H4 (cell line): ENCODE measurements at places on chromosomes 13 and 19.
A peak's percentile ranks its signal among the peaks of the same experiment; 100 is the strongest.

DNA sequence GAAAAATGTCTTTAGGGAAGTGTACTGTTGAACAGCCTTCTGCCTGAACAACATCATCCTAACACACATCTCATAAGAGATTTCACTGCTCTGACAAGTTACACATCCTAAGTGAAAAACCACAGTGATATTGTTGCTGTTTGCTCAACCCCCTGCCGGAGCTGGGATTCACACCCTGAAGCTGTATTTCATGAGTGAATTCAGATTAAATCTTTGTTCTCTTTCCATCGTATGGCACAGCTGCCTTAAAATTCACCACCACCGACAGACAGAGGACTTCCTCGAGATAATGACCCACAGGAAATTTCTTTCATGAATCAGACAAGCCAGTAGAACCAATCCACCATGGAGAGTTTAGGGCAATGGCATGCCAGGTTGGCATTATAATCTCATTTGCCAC is 280.8 kb downstream of the DCT start:
- DNase-seq, result no peak

DNA sequence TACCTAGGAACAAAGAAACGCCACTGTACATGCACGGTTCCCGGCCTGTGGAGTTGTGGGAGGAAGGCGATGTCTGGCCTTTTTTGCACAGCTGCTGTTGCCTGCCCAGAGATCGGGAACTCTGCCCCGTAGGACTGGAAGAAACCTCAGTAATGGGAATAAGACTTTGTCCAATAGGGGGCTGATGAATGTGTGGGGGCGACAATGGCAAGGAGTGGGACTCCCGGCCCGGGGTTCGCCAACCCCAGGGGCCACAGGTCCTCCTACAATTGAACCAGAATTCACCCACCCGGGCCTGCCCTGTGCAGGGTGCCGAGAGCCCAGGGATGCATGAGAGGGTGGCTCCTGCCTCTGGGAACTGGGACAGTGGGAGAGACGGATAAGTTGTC is 2.0 kb upstream of the CEBPA start:
- DNase-seq, result no peak

DNA sequence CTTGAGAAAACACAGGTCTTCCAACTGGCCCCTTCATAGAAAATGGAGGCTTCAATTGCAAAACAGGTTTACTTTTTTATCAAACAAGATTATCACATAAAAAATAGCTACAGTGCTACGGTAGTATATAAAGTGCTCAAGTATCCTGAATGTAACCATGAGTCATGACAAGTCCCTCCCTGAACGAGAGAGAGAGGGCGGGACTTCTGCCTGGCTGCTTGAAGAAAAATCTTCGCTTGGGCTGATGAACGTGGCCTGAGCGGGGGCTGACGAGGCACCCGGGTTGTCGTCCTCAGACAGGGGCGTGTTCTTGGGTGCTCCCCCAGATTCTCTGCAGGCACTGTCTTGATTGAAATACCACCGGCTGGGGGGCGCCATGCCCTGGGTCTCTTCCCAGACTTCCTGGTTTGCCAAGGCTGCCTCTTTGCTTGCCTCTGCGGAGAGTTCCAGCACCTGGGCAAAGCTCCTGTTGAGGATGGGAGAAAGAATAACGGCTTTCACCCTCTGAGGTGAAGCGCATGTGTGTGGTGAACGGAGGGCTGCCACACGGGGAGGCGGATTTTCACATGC is 23.2 kb upstream of the CPAMD8 start:
- DNase-seq, result no peak

GRCh38 chr19:41323023-41323422 is 13.1 kb downstream of the CCDC97 start:
- DNase-seq, result peak; percentile 48

GRCh38 chr13:32254416-32254815 is 60.7 kb downstream of the ZAR1L start:
- no peak for DNase-seq

DNA sequence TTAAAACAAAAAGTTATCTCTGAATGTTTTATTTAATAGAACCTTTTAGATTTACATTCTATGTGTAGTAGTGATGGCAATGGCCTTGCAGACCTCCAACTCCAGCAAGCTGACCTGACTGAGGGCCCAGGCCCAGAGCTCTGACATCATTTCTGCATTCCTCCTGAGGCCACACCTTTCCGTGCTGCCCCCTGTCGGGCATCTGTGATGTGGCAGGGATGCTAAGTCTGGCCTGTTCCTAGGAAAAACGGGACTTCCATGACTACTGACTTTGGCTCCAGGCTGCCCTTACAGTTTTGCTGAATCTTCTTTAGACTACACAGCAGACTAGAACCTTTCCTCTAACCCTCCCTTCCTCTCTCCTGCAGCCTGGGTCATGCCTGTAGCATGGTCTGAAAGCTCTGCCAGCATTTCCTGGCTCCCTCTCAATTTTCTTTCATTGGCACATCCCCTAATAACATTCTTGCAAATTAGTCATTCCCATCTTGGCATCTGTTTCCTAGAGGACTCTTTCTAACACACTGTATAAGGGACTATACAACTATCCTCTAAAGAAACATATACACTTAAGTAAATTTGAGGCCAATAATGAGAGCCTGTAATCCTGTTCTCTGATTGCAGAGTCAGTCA is 249.1 kb downstream of the GPC5 start:
- DNase-seq, result peak; percentile 10

- no peak for DNase-seq
Measured at GRCh38 chr13:32837973-32838927, 178.0 kb upstream of the KL start.

DNA sequence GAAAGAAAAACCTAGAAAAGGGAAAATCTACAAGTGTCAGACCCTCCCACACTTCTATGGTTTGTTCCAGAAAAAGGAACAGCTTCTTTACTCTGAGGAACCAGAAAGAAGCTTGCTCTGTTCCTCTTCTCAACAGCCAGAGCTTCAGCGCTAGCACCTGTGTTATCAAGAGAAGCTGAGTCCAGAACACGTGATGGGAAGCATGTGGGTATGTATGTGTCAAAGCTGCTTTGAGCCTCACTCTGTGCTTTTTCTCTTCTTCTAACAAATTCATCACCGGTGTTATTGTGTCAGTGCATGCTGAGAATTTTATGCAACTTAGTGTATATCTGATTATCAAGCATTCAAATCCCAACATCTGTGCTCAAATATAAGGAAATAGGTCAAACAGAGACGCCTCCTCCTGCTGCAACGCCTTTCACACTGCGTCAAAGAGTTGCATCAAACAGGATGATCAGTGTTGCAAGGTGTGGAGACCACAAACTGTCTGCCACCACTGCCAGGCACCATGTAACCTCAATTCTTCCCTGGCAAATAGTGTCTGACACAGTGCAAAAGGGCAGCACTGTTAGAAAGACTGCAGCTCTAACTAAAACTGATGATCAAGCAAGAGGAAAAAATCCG is 83.9 kb downstream of the LRRC63 start:
- peak; percentile 16 for DNase-seq

GRCh38 chr19:51739466-51740213 is 12.0 kb downstream of the FPR1 start:
- DNase-seq, result peak; percentile 74

DNA sequence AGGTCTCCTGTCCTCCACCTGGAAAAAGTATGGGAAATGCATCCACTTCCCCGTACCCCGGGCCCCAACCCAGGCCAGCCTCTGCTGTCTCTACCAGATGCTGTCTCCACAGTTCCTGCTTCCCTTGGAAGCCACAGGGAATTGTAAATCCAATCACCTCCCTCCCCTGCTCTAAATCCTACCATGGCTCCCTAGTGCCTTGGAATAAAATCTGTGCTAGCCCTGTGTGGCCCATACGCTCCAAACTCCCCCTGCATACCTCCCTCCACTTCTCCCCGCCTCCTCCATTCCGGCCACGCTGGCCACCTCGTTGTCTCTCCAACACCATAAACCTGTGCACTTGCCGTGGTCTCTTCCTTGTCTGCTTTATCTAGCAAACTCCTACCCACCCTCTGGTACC is 31.2 kb downstream of the UNC13A start:
- no peak for DNase-seq

DNA sequence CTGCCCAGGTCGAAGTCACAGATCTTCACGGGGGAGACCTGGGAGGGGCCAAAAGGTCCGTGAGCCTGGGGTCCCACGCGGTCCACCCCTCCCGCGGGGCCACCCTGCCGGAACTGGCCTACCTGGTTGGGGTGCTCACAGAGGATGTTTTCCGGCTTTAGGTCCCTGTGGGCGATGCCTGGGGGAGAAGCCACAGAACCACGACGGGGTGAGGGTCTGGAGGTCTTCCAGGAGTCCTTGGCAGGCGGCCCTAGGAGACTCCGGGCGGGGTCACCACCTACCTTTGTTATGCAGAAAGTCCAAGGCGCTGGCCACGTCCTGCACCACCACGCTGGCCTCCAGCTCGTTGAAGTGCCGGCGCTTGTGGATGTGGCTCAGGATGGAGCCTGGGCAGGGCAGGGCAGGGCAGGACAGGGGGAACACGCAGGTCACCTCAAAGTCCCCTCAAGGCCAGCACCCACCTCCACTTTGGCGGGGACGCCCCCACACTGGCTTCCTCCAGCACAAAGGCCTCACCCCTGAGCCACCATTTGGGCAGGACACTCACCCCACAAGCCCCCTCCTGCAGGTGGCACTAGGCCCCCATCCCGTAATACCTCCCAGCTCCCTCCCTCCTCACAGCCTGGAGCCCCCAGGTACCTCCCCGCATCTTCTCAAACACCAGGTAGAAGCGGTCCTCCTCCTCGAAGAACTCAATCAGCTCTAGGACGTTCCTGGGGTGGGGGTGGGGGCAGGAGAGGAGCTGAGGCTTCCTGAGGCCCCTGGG is 8.4 kb downstream of the MKNK2 start:
- no peak for DNase-seq

DNA sequence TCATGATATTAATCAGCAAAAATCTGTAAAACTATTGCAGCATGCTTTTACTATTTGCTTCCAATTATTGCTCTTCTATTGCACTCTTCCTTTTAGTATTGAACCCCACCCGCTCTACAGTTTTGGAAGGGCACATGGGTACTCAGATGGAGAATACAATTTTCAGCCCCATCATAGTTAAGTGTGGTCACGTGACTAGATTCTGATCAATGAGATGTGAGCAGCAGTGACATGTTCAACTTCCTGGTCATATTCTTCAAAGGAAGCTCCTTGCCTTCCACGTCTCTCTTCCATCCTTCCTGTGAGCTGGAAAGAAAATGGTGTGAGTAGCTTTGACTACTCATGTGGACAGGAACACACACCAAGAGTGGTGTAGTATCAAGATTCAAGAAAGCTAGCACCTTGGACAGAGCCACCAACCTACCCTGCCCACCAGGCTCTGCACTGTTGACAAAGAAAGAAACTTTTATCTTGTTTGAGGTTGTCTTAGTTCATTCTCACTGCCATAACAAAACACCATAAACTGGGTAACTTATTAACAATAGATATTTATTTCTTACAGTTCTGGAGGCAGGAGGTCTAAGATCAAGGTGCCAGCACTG is 3.8 kb upstream of the FGF14 start:
- no peak for DNase-seq

DNA sequence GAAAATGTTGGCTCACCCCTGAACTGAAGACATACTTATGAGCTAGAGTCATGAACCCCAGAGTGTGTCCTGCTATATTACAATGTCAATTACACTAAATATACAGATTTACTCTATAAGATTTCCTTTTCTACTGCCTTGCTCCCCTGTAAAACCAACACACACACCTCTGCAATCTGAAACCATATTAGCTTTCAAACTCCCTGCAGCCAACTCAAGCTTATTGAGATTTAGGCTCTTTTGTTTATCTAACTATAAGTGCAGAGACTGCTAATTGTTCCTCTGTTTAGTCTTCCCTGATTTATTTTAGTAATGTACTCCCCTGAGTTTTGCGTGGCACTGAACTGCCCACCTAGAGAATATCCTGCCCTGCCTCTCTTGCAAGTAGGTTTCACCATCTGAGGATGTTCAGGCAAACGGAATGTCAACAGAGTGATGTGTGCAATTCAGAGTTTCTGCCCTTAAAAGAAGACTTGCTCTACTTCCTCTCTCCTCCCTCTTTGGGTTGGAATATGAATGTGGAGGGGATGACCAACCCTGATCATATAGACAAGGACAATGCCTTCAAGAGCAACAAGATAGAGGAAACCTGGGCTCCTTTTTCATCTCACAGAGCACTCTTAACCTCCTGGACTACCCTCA is 22.3 kb downstream of the FAM216B start:
- DNase-seq, result peak; percentile 60

- peak; percentile 30 for DNase-seq
Measured at GRCh38 chr13:78372581-78372980, 230.8 kb downstream of the POU4F1 start.

GRCh38 chr13:20356444-20356843 is 124.3 kb upstream of the GJB6 start:
- DNase-seq, result no peak

- DNase-seq, result no peak
Measured at GRCh38 chr19:18232540-18233223, 6.4 kb upstream of the PDE4C start.

DNA sequence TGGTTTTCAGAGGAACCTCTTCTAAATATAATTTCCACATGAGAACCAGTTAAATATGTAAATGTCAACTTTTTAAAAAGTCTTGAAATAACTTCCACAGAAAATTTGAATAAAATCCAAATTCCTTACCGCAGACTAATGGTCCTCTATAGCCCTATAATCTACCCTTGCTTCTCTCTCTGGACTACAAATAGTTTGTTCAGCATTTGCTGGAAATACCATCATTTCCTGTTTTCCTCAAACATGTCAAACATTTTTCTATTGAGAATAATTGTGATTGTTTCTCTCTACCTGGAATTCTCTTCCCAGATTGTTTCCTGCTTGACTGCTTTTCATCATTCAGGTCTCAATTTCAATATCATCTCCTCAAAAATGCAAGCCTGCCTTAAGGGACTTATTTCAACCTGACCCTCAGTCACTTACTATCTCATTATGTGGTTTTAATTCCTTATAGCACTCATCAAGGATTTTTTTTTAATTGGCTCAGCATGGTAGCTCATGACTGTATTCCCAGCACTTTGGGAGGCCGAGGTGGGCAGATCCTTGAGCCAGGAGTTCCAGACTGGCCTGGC is 898.9 kb upstream of the MIR17HG start:
- no peak for DNase-seq

- DNase-seq, result no peak
Measured at GRCh38 chr19:39160523-39160861, 34.9 kb downstream of the PAK4 start.
